ENCODE measurements at places on chromosomes 6 and 20.

DNA sequence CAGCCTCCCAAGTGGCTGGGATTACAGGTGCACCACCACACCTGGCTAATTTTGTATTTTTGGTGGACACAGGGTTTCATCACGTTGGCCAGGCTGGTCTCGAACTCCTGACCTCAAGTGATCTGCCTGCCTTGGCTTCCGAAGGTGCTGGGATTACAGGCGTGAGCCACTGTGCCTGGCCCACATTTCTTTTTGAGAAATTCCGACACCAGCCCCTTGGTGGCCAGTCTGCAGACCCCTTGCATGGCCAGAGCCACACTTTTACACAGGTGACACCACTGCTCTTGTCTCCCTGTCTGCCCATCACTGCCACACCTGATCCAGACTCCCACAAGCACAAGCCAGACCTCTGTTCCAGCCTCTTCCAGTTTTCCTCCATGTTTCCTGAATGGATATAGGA, 33.0 kb downstream of the SRSF3 start:
- no peak for DNase-seq

DNA sequence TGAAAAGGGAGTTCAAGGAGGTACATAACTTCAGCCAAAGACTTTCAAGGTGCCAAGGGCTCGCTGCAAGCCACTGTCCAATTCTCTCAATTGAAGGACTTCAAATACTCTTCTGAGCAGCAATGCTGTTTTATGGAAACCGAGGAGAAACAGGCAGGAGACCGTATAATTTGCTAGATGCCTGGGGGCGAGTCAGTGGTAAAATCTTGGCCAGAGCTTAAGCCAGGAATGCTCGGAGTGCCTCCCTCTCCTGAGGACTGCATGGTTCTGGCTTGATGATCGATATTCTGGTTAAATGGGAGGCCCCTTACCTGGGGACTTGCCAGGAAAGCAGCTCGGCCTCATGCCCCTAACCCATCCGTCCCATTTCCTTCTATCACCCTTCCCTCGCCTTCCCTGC, 35.8 kb upstream of the NOP56 start:
- DNase-seq, result no peak

- DNase-seq, result no peak
Observed at GRCh38 chr20:10476319-10476724, 41.2 kb downstream of the SLX4IP start.

GRCh38 chr20:25054995-25055629, 2.8 kb downstream of the ACSS1 start:
- no peak for DNase-seq

DNA sequence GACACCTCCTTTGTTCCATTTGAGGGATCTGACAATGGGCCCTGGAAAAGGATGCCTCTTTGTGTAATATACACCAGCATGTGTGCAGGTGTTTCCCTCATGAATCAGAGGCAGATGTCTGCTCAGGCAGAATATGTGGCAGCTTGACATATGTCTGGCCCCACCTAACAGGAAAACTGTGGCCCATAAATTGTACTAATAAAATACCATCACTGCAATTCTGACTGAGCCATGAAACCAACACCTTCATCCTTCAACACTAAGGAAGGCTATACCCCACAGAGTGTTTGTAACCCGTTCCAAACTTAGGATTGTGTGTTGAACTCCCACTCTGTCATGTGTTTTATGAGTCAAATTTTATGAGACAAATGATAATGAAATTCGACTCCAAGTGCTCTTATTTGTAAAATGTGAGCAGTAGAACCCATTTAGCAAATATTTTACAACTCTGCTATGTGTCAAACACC, 22.7 kb downstream of the LAMA4 start:
- DNase-seq, result no peak

GRCh38 chr6:79441192-79441591, 96.0 kb downstream of the LCA5 start:
- no peak for DNase-seq

- no peak for DNase-seq
Observed at GRCh38 chr20:5044075-5044620, 42.8 kb upstream of the SLC23A2 start.

- no peak for DNase-seq
Observed at GRCh38 chr20:35866418-35867202, 87.7 kb downstream of the SCAND1 start.

Measured in putamen (tissue), 1 donor.